ENCODE measurements at places on chromosomes 12 and 14.

DNA sequence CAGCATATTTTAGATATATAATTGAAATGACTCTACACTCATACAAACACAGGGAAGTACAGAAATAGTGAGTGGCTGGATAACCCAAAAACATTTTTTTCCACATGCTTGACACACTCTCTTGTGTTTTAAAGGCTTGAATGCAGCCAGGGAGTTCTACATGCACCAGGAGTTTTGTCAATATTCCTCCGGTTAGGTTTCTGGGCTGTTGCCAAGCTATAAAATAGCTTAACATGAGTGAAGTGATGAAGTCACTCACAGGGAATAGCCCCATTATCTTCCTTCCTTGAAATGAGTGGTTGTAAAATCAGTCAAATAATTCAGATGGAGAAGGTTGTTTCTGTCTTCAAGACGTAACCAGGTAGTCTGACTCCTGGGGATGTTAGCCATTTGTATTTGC is 582.7 kb downstream of the SLC6A15 start:
- no peaks in the 10 kb centered on the region for H3K36me3 ChIP-seq
- DNase-seq: no peak
- no peak overlapping the region for H3K4me3 ChIP-seq

DNA sequence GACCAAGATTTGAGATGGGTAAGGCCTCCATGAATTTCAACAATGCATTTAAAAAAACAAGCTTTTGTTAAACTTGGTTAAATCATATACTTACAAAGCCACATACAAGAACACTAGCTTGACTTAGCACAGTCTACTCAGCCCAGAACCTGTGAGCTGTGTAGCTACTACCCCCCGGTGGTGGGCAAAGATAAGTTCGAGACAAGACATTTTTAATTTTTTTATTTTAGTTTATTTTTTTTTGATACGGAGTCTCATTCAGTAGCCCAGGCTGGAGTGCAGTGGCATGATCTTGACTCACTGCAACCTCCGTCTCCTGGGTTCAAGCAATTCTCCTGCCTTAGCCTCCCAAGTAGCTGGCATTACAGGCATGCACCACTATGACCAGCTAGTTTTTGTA is 3.7 kb upstream of the NECAP1 start:
- H3K36me3 ChIP-seq: no peaks in the 10 kb centered on the region
- peaks cover 19% of the 10 kb centered on the region for H3K4me1 ChIP-seq
- no peak overlapping the region for H3K4me3 ChIP-seq
- no peak overlapping the region for H3K27ac ChIP-seq
- no peak for DNase-seq

GRCh38 chr14:65016471-65016870 is 29.8 kb downstream of the FNTB start:
- no peaks in the 10 kb centered on the region for H3K4me1 ChIP-seq
- no peak for DNase-seq
- H3K36me3 ChIP-seq: peaks cover 26% of the 10 kb centered on the region
- H3K4me3 ChIP-seq: no peak overlapping the region
- no peaks in the 10 kb centered on the region for H3K27me3 ChIP-seq
- H3K27ac ChIP-seq: no peak overlapping the region

DNA sequence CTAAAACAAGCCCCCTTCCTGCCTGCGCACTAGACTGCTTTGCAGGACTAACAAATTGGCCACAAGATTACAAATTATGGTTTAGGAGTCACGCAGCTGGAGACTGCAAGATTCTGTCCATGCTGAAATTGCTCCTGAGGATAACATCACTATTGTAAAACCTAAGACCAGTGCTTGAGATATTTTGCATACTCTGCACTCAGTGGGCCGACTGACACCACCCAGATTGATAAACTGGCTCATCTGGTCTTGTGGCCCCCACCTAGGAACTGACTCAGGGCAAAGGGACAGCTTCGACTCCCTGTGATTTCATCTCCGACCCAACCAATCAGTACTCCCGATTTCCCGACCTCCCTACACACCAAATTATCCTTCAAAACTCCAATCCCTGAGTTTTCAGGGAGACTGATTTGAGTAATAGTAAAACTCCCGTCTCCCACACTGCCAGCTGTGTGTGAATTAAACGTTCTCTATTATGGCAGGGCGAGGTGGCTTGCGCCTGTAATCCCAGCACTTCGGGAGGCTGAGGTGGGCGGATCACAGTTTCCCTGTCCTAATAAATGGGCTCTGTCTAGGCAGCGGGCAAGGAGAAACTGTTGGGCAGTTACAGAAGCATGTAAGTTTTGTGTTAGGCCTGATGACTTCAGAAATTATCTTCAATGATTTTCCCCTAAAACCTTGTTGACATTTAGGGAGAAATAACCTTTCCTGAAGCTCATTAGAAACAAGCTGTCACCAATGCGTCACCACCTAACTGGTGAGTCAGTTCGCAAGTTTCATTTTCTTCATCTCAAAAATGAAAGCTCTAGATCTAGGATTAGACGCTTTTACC is 5.3 kb upstream of the UBC start:
- H3K4me3 ChIP-seq: peak overlapping the region; percentile 8
- peak overlapping the region; percentile 100 for H3K27ac ChIP-seq
- no peaks in the 10 kb centered on the region for H3K27me3 ChIP-seq

- no peak overlapping the region for H3K27ac ChIP-seq
- peaks cover 78% of the 10 kb centered on the region for H3K36me3 ChIP-seq
- H3K4me3 ChIP-seq: no peak overlapping the region
- no peak for DNase-seq
- H3K27me3 ChIP-seq: no peaks in the 10 kb centered on the region
- no peaks in the 10 kb centered on the region for H3K4me1 ChIP-seq
These were observed 9.6 kb upstream of the NPFF start for GRCh38 chr12:53516758-53517455.

- peak overlapping the region; percentile 95 for H3K27ac ChIP-seq
- no peak for DNase-seq
- H3K4me1 ChIP-seq: peaks cover 82% of the 10 kb centered on the region
- H3K36me3 ChIP-seq: peaks cover 8% of the 10 kb centered on the region
- no peak overlapping the region for H3K4me3 ChIP-seq
- no peaks in the 10 kb centered on the region for H3K27me3 ChIP-seq
These were observed 2.9 kb downstream of the ACVRL1 start for GRCh38 chr12:51910168-51910567.

DNA sequence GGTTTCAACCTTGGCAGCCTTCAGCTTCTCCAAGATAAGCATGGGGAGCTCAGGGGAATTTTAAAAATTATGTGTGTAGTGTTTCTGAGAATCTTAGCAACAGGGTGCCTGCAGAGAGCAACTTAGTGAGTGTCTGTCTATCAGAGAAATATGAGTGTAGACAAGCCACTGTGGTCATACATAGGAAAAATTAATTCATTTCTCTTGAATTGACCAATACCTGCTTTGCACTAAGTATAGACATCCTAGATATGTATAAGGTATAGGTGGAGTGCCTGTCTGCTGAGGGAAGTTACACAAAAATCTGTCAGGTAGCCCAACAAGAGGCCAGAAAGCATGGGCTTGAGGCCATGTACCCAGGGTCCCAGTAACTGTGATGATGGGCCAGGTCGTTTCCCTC is 20.7 kb downstream of the HELB start:
- no peaks in the 10 kb centered on the region for H3K4me1 ChIP-seq
- H3K27ac ChIP-seq: no peak overlapping the region
